ENCODE measurements at places on chromosomes 7 and 10. TPM values are rescaled to one million over a fixed set of nuclear protein-coding genes. Genes with fewer than 3 reads are reported as not detected.

- no peaks in the 10 kb centered on the region for H3K36me3 ChIP-seq
- H3K4me1 ChIP-seq: no peaks in the 10 kb centered on the region
- no peak for DNase-seq
- H3K27me3 ChIP-seq: peaks cover 2% of the 10 kb centered on the region
- no peak overlapping the region for H3K4me3 ChIP-seq
Observed at GRCh38 chr7:7489546-7489945, 46.1 kb downstream of the COL28A1 start.

GRCh38 chr10:132300582-132300981 is 7.2 kb downstream of the STK32C start:
- no peaks in the 10 kb centered on the region for H3K4me1 ChIP-seq
- DNase-seq: peak; percentile 15
- peaks cover 4% of the 10 kb centered on the region for H3K27me3 ChIP-seq
- no peak overlapping the region for H3K4me3 ChIP-seq

DNA sequence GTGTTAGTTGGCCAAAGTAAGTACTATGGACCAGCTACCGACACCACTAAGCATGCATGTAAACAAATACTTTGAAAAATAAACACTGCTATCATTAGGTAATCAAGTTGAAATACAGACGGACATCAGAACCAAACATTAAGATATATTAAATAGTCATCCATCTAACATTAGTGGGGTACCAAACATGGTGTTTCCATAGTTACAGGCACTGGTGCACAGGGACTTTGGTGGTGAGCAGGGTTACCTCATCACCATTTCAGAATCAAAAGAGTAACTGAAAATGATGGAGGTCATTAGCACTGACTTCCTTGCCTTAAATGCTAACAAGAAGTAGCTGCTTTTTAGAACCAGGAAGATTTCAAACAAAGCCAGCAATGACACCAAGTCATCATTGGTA is 23.9 kb downstream of the EBLN1 start:
- H3K36me3 ChIP-seq: no peaks in the 10 kb centered on the region
- no peak overlapping the region for H3K4me3 ChIP-seq

DNA sequence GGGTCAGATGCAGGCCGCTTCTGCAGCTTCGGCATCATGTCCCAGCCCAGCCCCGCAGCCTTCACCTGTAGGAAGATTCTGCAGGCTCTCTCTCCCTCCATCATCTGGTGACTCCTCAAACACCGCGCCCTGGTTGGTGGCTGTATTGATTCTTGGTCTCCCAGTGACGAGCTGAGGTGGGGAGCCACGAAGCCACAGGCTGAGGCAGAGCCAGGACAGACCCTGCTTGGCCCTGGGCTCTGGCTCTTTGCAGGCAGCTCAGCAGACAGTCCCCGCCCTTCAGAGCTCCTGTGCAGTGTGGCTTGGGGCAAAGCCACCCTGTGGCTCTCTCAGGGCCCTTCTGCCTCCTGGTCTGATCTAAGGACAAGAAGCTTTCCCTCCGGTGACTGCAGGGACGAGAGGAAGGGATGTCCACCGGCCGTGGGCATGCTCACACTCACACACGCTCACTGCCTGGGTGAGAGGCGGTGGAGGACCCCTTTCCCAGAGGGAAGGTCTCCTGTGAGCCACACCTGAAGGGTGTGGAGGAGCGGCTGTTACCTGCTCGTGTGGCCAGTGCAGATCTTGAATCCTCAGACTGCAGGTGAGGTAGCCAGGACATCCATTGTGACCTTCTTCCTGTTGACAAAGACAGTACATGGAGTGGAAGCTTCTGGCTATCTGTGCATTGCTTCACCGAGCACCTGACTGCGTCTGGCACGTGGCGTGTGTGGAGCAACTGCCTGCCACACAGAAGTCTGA is 79.6 kb downstream of the INPP5A start:
- peaks cover 36% of the 10 kb centered on the region for H3K36me3 ChIP-seq
- H3K27me3 ChIP-seq: no peaks in the 10 kb centered on the region
- peak overlapping the region; percentile 25 for H3K27ac ChIP-seq

Gene FKBP6
- total RNA-seq: not detected

Measured in activated naive CD8-positive, alpha-beta T cell treated with anti-CD3 and anti-CD28 coated beads, Interleukin-2, amount 10 ng/mL, durations not matched to agents 7 days and 5 days (primary cell).